ENCODE measurements at places on chromosomes 6 and 20.

DNA sequence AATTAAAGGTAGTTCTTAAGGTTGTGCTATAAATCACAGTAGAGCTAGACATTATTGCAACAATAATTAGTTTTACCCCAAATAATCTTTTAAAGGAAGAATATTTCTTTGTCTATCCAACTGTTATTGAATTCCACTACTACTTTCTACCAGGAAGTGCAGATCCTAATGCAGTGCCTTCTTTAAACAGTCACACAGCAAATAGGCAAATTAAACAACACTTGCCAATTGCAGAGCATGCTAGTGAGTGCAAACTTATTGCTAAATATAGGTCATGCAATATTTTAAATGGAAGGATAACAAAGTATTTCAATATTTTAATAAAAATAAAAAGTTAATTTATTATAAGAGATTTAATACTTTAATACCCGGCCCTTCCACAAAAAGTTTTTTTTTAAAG is 107.3 kb upstream of the BCLAF1 start:
- no peak for DNase-seq

DNA sequence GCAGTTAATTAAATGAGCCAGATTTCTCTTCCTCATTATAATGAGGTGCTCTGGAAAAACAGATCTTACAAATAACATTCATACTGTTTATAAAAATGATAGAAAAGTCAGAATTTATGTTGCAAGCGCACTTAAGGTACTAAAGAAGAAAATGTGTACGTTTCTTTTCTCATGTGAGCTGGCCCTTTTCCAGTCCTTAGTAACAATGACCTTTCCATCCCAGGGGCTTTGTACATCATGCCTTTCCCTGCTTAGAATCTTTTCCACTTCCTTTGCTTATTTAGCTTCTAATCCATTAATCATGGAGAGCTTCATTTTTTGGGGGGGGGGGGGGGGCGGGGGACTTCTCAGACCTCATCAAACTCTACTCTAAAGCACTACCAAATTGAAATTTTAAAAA is 4.8 kb downstream of the FBXO5 start:
- no peak for DNase-seq

GRCh38 chr20:46215913-46216707 is 92.2 kb downstream of the CDH22 start:
- no peak for DNase-seq

DNA sequence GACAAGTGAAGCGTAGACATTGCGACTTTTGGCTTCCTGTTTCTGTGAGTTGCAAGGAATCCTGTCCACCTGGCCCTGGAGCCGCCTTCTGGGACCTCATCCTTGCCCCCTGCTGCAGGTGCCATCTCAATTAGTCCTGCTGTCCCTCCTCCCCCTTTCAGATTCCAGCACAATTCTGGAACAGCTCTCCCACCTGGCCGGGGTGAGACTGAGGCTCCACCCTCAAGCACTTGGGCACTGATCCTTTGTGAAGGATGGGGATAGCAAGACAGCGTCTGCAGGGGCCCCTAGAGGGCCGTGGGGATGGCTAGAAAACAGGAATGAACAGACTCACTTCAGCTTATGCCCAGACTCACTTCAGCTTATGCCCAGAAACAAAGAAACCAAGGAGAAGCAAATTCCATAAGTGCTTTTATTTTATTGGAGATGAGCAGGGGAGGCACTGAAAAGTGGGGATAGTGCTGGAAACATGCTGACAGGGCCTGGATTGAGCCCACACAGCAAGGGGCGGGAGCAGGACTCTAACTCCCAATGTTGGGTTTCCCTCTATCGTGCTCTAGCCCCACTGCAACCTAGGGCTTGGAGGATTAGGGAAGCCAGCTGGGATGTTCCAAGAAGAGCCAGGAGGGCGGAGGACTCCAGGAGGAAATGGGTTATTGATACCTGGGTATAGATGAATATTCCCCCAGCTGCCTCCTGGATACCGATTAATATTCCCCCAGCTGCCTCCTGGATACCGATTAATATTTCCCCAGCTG is 1.4 kb downstream of the C6orf15 start:
- no peak for DNase-seq

DNA sequence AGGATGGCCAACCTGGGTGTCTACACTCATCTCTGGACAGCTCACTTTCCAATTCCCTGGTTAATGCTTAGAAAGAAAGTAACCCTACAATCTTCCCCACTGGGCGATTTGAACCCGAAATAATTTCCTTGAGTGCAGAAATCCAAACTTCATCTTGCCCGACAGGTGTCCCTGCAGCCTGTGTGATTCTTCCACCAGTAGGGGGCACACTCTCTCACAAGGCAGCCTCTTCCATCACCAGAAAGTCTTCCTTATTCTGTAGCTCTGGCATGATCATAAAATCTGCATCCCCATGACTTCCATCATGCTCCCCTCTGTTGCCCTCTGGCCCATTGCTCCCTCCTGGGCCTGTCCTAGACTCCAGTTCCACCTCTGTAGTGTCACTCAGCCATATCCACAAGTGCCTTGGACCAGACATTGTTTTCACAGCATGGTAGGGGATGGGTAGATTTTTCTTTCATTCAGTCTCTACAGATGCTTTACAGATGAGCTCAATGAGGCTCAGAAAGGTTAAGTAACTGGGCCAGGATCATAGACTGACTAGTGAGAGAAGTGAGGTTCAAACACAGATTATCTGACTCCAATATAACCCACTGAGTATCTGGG is 170.4 kb upstream of the SPTLC3 start:
- DNase-seq = no peak

DNA sequence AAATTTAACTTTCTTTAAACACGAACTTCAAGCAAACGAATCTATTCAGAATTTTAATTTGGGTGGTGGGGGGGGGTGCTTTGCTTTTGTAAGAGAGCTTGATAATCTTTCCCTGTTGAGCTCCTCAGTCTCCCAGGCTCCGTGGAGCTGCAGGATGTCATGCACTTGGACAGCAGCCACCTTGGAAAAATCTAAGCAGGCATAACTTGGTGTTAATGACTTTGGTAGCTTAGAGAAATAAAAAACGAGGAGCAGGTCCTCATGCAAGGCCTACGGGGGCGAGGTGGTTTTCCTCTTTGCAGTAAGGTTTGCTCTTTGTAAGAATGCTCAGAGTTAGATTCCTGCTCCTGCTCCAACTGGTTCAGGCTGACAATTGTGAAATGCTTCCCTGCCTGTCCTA is 102.3 kb downstream of the EDN1 start:
- DNase-seq = no peak

DNA sequence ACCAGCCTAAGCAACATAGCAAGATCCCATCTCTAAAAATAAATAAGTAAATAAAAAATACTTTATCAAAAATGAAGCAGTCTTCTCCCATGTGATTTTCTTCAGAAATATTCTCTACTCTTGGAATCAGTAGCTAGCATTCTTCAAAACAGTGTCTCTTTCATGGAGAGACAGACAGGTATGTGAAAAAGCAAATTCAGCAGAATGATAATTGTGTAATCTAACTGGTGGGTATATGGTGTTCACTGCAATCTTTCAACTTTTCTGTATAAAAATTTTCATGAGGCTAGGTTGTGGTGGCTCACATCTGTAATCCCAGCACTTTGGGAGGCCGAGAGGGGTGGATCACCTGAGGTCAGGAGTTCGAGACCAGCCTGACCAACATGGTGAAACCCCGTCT is 7.9 kb downstream of the MRS2 start:
- no peak for DNase-seq

DNA sequence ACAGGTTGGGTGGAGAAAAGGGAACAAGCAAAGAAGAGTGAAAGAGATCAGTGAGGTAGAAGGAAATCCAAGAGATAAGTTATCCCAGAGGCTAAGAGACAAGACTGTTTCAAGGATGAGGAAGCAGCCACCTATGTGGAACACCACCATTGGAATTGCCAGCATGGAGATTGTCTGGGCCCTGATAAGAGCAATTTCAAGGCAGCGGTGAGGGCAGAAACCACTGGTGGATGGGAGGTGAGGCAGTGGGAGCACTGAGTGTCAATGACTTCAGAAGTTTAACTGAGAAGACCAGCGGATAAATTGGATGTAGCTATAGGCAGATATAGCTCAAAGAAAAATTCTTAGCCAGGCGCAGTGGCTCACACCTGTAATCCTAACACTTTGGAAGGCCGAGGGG is 56.7 kb downstream of the SNX5 start:
- no peak for DNase-seq
